Left lung (tissue), 14 donors: ENCODE measurements at places on chromosomes 2 and 18. TPM values are rescaled to one million over a fixed set of nuclear protein-coding genes. Genes with fewer than 3 reads are reported as not detected.

MARCHF4 gene
- polyA plus RNA-seq = 0.31 TPM

GRCh38 chr2:74333175-74333574, 10.0 kb downstream of the SLC4A5 start:
- no peak for DNase-seq

- DNase-seq = peak; percentile 54
Observed at GRCh38 chr18:54150226-54150625, 74.2 kb downstream of the MBD2 start.

DNA sequence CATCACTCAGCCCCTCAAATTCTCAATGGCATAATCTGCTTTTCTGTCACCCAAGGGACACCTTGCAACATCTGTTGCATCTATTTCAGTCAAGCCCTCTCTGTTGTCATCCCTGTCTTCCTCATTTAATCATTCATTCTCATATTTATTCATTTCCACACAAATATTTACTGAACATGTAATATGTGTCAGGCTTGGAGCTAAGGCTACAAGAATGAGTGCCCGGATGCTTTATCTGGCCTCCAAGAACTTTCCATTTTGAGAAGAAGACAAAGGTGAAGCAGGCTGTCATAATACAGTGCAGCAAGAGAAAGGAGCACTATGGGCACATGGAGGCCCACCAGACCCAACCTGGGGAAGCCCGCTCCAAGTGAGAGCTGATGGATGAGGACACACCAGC, 15.6 kb downstream of the IL18RAP start:
- no peak for DNase-seq

GRCh38 chr2:171410624-171411023, 23.2 kb downstream of the METTL8 start:
- DNase-seq = no peak

LDLRAD4 gene
- 20.4 TPM for polyA plus RNA-seq

- no peak for DNase-seq
Observed at GRCh38 chr2:14952400-14952963, 320.0 kb downstream of the LRATD1 start.

DNA sequence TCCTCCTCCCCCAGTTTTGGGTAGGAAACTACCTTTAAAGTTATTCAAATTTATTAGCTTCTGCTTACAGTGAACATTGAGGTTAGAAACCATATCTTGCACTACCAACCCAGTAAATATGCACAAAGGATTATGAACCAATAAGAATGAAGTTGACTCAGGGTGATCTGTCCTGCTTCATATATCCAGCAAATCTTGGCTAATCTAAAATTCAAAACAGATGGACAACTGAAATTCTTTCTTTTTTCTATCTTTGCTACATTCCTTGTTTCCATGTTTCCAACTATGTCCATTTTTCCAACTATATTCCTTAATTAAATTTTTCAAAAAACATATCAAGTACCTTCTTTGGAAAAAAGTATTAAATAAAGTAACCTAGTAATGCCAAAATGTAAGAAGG, 149.3 kb downstream of the FAM124B start:
- no peak for DNase-seq

PLEK gene
- 12.8 TPM for polyA plus RNA-seq

DNA sequence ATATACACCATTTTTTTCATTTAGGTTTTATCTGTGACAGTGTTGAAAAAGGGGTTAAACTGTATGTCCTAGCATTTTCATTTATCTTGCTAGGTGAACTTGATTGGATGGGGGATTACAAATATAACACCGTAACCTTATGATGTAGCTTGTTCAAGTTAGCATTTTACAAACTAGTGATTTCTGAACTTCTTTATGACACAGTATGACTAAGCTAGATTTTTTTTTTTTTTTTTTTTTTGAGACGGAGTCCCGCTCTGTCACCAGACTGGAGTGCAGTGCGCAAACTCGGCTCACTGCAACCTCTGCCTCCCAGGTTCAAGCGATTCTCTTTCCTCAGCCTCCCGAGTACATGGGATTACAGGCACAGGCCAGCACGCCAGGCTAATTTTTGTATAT, 47.1 kb downstream of the KCMF1 start:
- no peak for DNase-seq

- peak; percentile 72 for DNase-seq
Observed at GRCh38 chr2:219109471-219109870, 48.8 kb upstream of the IHH start.

DNA sequence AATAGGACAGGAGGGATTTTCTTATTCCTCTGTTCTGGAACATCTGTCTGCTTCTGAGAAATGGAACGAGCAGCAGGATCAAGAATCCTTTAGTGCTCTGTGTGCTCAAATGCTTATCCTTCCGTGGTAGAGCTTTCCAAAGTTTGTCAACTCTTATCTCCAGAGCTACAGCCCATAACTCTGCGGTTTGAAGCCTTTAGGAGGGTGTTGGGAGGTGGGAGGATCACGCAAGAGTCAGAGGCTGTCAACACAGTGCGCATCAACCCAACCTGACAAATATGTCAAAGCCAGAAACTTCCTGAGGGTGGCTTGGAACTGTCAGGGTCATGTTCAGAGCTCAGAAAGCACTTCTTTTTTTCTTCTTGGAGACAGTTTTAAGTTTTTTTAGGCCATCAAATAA, 95.9 kb downstream of the CRIM1 start:
- DNase-seq = no peak

NABP1 gene
- 12.2 TPM for polyA plus RNA-seq

TCF4 gene
- polyA plus RNA-seq = 165 TPM

DNA sequence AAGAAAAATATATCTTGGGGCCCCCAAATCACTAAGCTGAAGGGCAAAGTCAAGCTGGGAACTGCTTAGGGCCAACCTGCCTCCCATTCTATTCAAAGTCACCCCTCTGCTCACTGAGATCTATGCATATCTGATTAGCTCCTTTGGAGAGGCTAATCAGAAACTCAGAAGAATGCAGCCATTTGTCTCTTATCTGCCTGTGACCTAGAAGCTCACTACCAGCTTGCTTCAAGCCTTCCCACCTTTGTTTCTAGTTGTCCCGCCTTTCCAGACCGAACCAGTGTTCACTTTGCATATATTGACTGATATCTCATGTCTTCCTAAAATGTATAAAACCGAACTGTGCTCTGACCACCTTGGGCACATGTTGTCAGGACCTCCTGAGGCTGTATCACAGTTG, 479.4 kb downstream of the METTL4 start:
- no peak for DNase-seq

DNA sequence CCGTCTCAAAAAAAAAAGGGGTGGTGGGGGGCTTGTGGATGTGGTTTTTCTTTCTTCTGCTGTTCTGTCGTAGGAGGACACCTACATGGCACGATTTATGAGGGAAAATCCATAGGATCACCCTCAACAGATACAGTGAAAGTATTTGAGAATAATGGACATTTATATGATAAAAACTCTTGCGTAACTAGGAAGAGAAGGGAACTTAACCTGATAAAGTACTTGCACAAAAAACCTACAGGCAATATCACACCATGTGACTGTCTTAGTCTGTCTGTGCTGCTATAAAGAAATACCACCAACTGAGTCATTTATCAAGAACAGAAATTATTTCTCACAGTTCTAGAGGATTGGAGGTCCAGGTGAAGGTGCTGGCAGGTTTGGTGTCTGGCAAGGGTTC, 21.8 kb upstream of the LAMA1 start:
- no peak for DNase-seq

DNA sequence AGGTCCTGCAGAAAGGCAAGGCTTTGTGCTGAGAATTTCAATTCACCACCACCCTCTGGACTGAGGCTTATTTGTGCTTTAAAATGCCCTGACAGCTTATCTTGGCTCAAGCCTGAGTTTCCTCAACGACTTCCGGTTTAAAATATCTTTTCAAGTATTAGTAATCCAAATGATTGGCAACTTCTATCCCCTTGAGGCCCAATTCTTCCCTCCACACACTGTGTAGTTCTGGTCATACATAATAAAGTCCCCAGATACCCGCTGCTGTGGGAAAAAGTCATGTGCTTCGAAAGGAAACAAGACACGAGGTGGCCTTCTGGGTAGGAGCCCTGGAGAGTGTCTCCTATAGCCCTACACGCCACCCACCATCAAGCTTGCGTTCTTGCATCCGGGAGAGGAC, 393.4 kb downstream of the ALK start:
- DNase-seq = no peak

DNA sequence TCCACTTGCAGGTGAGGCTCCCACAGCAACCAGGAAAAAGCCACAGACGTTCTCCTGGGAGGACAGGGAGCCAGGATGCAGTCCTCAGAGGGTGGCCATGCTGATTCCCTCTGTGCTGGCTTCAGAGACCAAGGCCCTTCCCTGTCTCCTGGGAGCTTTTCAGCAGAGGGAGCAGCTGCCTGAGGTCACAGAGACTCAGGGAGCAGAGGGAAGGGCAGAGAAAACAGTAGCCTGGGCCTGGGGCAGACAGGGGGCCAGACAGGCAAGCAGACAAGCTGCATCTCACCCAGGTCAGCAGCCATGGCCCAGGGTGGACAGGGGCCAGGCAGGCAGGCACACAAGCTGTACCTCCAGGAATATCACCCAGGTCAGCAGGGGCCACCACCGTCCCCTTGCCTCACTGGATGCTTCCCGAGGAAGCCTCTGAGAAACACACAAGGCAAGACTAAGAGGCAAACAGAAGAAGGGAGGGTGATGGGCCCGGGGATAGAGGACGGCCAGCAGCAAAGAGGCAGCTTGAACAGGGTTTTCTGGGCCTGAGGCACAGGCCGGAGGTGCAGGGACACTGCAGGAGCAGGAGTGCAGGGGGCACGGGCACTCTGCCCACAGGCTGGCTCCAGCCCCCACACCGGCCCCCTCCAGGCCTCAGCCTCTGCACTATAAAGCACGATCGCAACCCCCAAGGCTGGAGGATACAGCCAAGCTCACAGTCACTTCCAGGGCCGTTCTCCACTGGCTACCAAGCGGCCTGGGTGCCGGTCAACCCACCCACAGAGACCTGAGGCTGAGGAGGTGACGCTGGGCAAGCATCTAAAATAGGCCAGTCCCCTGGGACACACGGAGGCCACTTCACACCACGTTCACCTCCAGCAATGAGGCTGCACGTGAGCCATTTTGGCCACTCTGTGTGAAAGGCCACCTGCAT, 6.1 kb downstream of the SLC66A2 start:
- DNase-seq = no peak

FBXO48 gene
- polyA plus RNA-seq = 2.6 TPM

DHX57 gene
- 42.0 TPM for polyA plus RNA-seq

DNA sequence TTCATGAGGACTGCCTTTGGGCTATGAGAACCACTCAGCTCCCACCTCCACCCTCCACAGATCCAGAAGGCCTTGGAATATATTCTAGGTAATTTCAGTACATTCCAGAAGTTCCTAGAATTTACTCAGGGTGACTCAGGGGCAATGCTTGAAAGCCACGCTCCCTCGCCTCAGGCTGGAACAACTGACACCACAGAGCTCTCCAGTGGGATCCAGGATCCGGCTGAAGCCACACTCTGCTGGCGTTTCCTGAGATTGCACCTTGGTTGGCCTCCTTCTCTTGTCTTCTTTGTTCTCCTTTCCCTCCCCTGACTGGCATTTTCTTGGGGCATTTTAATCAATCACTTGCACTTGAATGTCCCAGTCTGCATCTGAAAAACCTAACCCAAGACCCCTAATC, 92.6 kb upstream of the KCNE4 start:
- no peak for DNase-seq

TUBA3D gene
- 1.3 TPM for polyA plus RNA-seq

SLC30A3 gene
- 0.69 TPM for polyA plus RNA-seq

- DNase-seq = no peak
Observed at GRCh38 chr2:161414042-161415033, 1.8 kb upstream of the TBR1 start.

GRCh38 chr2:227148106-227148505, 15.9 kb downstream of the COL4A4 start:
- DNase-seq = no peak
